ENCODE measurements at places on chromosomes 2 and 18. TPM values are rescaled to one million over a fixed set of nuclear protein-coding genes. Genes with fewer than 3 reads are reported as not detected.

DNA sequence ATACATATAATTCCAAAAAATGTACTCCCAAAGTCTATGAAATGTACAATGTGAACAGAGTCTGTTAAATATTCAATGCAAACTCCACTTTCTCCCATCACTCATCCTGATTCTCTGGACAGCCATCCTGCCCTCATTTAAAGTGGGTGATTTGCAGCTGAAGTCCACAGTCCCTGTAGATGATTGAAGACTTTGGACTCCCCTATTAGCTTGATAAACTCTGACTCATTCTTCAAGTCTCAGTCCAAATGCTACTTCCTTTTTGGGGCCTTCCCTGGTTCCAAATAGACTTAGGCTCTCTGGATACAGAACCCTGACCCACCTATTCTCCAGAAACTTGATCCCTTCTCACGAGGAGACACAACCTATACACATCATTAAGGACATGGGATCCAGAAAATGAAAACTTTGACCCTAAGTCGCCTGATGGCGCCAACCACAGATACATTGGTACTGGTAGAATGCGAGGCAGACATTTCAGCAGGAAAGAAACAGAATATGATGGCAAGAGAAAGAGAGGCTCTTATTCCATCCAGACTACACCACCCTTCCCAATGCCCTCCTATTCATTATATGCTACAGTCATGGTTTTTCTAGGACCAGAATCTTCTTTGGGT lies 122.7 kb downstream of the VIT start:
- no peak overlapping the region for H3K4me3 ChIP-seq
- no peaks in the 10 kb centered on the region for H3K27me3 ChIP-seq
- H3K4me1 ChIP-seq = peaks cover 9% of the 10 kb centered on the region
- H3K36me3 ChIP-seq = no peaks in the 10 kb centered on the region

GRCh38 chr2:74148457-74149246 lies 940 bp upstream of the BOLA3 start:
- no peak overlapping the region for H3K27ac ChIP-seq
- H3K4me3 ChIP-seq = peak overlapping the region; percentile 94
- H3K36me3 ChIP-seq = no peaks in the 10 kb centered on the region
- no peaks in the 10 kb centered on the region for H3K27me3 ChIP-seq
- H3K4me1 ChIP-seq = no peaks in the 10 kb centered on the region
- no peak for DNase-seq

Gene MTCL1
- total RNA-seq = 4.2 TPM

DNA sequence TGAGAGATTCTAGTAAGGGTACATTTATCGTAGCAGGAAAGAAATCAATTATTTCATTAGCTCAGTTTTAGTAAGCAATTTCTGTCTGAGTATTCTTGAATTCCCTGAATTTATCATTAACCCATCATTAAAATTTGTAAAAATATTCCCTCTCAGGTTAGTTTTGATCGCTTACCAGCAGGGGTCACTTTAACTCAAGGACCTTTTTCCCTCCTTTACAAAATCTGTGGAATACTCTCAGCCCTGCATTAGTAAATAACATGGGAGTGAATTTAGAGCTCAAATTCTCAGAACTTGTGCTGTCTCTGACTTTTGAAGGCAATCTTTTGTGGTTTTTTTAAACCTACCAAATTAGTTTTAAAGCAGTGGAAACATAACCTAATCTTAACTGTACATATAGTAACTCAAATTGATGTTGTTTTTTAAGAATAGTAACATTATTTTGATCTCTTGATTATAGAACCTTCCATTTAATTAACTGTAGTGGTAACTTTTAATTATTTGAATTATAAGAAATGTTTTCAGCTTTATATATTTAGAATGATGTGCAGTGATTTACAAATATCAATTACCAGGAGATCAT lies 97.2 kb downstream of the AGPS start:
- no peaks in the 10 kb centered on the region for H3K27me3 ChIP-seq
- H3K27ac ChIP-seq = no peak overlapping the region
- H3K36me3 ChIP-seq = no peaks in the 10 kb centered on the region
- no peak for DNase-seq

DNA sequence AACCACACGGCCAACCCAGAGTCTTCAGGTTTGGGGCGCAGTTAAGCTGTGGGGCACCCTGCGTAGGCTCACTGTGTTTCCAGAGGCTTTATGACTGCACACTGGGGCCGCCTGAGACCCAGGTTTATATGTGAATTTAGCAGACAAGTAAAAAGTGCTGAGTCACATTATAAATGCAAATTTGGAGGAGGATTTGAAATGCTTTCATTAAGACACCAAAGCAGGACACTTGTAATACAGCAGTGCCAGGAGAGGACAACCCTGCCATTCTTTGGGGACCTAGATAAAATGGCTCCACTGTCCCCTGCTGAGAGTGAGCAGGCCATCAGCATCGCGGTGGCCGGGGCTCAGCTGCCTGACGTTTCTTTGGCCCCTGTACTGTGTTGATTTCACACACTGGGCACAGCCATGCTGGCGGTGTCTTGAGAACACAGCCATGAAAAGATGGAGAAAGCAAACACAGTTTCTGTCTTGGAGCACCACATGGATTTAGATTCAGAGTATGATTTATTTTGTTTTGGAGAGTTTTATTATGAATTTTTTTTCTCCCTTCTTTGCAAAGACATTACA lies 10.2 kb downstream of the ACKR3 start:
- no peaks in the 10 kb centered on the region for H3K4me1 ChIP-seq
- no peaks in the 10 kb centered on the region for H3K36me3 ChIP-seq
- no peak for DNase-seq
- H3K27ac ChIP-seq = no peak overlapping the region
- H3K27me3 ChIP-seq = no peaks in the 10 kb centered on the region

- H3K27me3 ChIP-seq = no peaks in the 10 kb centered on the region
- peak; percentile 78 for DNase-seq
- peak overlapping the region; percentile 97 for H3K27ac ChIP-seq
- peak overlapping the region; percentile 92 for H3K4me3 ChIP-seq
- H3K36me3 ChIP-seq = no peaks in the 10 kb centered on the region
These were observed 640 bp downstream of the ROCK2 start for GRCh38 chr2:11343650-11344341.

DNA sequence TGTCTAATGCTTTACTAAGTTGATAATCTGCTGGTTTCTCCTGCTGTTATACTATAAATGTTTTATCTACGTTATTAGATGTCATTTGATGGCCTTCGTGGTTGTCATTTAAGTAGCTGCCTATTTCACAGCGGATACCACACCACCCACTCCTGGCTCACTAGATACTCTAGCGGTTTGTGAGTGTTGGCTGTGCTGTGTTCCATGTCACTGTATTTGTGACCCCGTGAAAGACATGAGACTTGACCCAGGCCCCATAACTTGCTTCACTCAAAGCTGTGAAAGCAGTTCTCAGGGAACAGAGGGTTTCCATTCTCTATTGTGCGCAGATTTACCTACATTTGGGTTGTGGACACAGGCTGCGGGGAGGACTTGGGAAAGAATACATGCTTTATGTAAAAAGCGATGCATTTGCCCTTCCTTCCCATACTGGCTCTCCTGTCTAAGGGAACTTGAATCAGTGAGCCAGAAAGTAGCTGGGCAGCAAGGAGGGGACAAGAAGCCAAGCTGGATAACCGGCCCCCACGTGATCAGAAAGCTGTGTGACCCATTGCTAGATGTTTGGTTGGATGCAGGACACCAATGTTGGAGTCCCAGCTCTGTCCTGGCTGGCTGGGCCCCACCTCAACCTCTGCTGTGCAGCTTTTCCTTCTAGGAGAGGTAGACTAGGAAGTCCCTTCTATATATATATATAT lies 52.2 kb downstream of the PLB1 start:
- no peaks in the 10 kb centered on the region for H3K36me3 ChIP-seq
- no peak overlapping the region for H3K27ac ChIP-seq
- no peaks in the 10 kb centered on the region for H3K4me1 ChIP-seq
- no peak for DNase-seq
- no peak overlapping the region for H3K4me3 ChIP-seq

DNA sequence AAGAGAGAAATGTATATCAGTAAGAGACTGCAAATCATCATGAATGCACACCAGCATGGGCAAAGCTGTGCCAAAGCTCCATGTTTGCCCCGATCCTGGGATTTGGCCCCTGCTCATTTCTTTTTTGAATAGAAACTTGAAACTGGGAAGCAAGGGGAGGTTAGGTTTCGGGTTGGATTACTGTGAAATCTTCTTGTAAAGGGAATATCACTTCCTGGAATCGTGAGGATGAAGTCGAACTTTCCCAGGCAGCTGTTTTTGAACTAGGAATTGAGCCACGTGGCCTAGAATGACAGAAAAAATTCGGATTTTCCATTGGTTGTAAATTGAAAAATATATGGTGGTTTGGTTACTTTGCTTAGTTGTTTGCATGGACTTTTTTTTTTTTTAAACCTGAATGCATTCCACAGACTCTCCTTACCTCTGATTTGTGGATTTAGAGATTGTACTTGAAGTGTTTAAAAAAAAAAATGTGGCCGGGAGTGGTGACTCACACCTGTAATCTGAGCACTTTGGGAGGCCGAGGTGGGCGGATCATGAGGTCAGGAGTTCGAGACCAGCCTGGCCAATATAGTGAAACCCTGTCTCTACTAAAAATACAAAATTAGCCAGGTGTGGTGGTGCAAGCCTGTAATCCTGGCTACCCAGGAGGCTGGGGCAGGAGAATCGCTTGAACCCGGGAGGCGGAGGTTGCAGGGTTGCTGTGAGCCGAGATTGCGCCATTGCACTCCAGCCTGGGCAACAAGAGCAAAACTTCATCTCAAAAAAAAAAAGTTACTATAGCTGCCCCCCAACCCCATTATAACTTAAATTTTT lies 32.1 kb downstream of the GRHL1 start:
- no peak for DNase-seq
- no peaks in the 10 kb centered on the region for H3K27me3 ChIP-seq
- H3K4me1 ChIP-seq = no peaks in the 10 kb centered on the region
- H3K27ac ChIP-seq = no peak overlapping the region

Gene GAL3ST2
- total RNA-seq = 0.53 TPM

DNA sequence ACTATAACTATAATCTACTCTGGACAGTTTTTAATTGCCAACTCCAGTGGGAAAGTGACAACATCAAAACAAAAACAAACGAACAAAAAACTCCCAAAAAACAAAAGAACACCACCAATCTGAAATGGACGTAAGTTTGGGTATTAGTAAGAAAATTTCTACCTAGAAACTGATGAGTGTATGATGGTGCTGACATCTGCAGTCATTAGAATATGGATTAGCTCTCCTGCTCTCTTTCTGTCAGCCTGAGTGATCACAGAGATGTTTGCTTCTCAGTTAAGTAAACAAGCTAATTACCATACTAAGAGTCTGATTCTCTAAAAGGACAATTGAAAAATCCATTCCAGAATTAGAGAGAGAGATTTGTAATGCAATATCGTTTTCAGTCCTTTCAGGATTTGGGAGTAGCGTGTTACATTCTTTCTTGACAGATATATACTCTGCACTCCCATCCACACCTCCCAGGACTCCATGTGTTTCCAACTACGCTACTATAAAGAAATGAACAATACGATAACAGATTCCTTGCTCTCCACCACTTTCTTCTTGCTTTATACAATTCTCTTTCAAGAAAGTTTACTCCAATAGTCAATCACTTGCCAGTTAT lies 1347.4 kb upstream of the PIK3C3 start:
- H3K27me3 ChIP-seq = no peaks in the 10 kb centered on the region
- DNase-seq = no peak
- no peak overlapping the region for H3K27ac ChIP-seq
- H3K4me1 ChIP-seq = no peaks in the 10 kb centered on the region
- H3K4me3 ChIP-seq = no peak overlapping the region

DNA sequence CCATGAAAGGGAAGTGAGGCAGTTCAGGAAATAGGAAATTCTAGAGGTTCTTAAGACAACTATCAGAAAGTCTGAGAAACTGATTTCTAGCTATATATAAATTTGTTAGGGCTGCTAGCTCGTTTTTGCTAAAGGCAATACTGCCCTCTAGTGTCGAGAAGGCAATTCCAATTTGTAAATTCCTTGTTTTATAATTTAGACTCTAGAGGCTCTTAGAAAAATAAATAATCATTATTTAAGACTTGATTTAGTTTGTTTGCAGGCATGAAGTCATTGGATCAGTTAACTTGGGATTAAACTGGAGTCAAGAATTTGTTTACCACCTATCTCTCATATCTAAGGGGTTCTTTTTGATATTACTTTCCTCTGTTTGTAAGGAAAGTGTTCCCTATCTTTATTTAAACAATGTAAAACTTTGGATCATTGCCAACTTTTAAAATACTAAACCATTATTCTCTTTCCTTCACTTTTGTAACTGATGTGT lies 66.2 kb downstream of the ACVR2A start:
- no peaks in the 10 kb centered on the region for H3K27me3 ChIP-seq
- H3K36me3 ChIP-seq = no peaks in the 10 kb centered on the region
- H3K4me3 ChIP-seq = no peak overlapping the region
- H3K4me1 ChIP-seq = no peaks in the 10 kb centered on the region

Gene EVX2
- total RNA-seq = not detected

DNA sequence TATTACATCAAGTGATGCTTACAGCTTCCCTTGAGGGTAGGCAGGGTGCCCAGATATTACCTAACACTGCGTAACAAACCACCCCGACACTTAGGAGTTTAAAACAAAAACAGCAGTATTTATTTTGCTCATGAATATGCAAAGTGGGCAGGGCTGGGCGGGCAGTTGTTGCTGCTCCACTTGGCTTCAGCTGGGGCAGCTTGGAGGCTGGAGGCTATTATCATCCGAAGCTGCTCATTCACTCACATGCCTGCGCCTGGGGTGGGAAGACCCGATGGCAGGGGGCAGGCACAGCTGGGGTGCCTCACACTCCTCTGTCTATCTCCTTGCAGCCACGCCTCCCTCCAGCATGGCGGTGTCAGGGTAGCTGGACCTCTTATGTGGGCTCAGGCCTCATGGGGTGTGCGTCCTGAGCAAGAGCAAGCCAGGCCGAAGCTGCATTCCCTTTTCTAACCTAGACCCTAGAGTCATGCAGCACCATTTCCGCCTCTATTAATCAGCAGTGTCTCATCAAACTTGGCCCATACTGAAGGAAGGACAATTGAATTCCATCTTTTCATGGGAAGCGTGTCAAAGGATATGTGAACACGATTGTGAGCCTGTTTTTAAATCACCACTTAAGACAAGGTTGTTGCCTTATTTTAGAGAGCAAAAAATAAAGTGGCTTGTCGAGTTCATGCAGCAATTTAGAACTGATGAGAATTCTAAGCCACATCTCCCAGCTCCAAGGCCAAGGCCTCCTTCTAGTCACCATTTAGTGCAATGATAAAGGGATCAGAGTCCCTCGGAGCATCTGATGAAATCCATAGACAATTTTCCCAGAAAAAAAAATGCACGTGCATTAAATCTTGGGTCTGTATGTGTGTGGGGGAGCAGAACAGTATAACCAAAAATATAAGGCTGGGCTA lies 54.9 kb downstream of the SDC1 start:
- H3K4me3 ChIP-seq = no peak overlapping the region
- no peak overlapping the region for H3K27ac ChIP-seq
- H3K4me1 ChIP-seq = no peaks in the 10 kb centered on the region

Gene CAPN14
- 0.12 TPM for total RNA-seq

GRCh38 chr2:48065096-48065495 lies 158.8 kb upstream of the FBXO11 start:
- no peak for DNase-seq
- H3K27ac ChIP-seq = no peak overlapping the region
- H3K4me1 ChIP-seq = no peaks in the 10 kb centered on the region
- no peak overlapping the region for H3K4me3 ChIP-seq

Gene SERPINE2
- 2.2 TPM for total RNA-seq

GRCh38 chr2:28428486-28428885 lies 35.8 kb downstream of the FOSL2 start:
- no peak for DNase-seq
- no peaks in the 10 kb centered on the region for H3K4me1 ChIP-seq
- no peaks in the 10 kb centered on the region for H3K36me3 ChIP-seq
- no peaks in the 10 kb centered on the region for H3K27me3 ChIP-seq
- H3K4me3 ChIP-seq = no peak overlapping the region

Data from right lobe of liver (tissue), 6 donors.